ENCODE measurements at places on chromosomes 11 and 22.

GRCh38 chr22:47213571-47214230 lies 451.3 kb downstream of the TBC1D22A start:
- DNase-seq, result peak; percentile 10

DNA sequence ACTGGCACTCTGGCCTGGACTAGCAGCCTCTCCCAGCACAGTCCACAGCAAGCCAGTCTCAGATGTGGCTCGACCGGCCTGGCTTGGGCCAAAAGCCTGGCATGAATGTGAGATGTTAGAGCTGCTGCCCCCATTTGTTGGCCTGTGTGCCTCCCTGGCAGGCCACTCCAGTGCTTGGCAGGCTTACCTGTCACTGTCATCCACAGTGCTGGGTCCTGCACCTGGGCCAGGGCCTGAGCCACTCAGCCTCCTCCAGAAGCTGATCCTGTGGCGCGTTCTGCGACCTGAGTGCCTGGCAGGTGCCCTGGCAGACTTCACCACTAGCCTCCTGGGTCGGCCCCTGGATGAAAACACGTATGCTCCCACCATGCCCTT lies 36.1 kb downstream of the RRP8 start:
- no peak for DNase-seq

GRCh38 chr11:73143126-73143838 lies 1.2 kb upstream of the FCHSD2 start:
- DNase-seq, result no peak

DNA sequence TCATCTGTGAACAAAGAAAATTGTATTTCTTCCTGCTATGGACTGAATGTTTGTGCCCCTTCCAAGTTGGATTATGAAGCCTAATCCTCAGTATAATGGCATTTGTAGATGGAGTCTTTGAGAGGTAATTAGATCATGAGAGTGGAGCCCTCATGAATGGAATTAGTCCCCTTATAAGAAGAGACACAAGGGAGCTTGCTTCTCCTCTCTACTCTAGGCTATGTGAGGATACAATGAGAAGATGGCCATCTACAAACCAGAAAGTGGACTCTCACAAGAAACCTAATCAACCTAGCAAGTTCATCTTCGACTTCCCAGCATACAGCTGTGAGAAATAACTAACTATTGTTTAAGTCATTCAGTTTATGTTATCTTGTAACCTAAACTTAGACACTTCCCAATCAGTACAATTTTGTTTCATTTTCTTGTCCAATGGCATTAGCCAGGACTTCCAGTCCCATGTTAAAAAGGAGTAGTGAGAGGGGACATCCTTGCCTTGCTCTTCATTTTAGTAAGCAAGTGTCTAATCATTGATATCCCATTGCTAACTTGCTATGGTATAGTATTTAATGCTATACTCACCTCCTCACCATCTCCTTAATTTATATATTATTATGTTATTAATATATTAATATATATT lies 45.7 kb downstream of the PDGFD start:
- no peak for DNase-seq

GRCh38 chr22:37740455-37741311 lies 43.8 kb downstream of the TRIOBP start:
- DNase-seq, result no peak

DNA sequence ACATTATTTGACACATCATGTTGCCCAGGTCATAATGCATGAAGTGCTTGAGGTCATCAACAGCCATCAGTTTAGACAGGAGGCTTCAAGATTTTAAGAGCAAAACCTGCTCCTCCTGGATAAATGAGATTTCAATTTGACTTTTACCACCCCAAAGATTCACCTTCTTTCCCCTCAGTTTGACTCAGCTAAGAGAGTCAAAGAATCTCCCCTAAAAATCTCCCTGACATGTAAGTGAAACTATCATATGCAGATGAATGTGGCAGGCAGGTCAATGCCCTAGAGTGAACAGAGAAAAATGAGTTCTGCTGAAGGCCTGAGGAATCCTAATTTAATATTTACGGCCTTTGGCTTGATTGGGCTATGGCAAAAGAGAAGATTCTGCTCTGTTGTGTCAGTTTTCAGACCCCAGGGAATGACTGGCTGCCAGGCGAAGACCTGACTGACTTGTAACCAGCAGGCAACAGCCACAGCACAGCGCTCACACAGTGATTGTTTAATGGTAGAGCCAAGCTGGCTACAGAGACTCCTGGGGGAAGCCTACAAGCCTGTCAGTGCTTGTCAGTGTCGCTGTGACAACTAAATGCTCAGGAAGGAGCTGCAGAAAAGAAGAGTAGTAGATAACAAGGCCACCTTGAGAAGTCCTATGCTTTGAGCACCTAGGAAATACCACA lies 491.2 kb upstream of the LRRC4C start:
- no peak for DNase-seq

DNA sequence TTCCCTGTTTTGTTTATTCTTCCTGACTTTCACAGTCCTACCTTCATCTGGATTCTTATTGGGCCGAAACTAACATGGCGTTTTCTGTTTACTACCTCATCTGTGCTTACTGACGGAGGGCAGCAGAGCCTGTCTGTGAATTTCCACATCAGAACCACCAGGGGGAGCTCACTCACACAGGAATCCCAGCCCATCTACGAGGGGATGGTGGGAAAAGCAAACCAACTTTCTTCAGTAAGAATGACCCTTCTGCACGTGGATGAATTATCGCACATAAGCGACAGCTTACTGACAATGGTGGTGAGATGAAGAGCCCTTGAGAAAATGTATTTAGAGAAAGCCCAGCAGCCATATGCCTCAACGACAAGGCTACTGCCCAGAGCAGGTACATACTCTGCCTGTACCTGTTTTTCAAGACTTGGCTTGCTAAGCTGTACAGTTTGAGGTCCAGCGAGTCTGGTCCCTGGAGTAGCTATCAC lies 42.5 kb downstream of the LARGE2 start:
- DNase-seq, result peak; percentile 10

DNA sequence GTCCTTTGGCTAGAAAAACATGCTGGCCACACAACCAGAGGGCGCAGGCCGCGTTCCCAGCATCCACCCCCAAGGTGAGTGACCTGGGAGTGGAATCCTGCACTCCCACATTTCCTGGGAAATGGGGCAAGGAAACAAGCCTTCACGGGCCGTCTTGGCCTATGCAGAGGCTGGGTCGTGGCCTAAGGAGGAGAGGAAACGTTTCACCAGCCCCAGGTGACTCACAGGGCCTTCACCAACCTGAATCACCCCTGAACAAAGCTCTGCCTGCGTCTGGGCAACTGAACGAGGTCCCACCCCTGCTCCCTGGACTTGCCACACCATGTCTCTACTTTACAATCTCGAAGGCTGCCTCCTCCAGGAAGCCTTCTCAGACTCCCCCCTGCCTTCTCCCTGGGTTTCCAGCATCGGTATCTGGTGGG lies 13.2 kb downstream of the MYH9 start:
- peak; percentile 25 for DNase-seq

- no peak for DNase-seq
These were observed 74.7 kb upstream of the B3GAT1 start for GRCh38 chr11:134486704-134487103.

GRCh38 chr11:44029977-44030911 lies 17.5 kb upstream of the ACCSL start:
- DNase-seq, result no peak

DNA sequence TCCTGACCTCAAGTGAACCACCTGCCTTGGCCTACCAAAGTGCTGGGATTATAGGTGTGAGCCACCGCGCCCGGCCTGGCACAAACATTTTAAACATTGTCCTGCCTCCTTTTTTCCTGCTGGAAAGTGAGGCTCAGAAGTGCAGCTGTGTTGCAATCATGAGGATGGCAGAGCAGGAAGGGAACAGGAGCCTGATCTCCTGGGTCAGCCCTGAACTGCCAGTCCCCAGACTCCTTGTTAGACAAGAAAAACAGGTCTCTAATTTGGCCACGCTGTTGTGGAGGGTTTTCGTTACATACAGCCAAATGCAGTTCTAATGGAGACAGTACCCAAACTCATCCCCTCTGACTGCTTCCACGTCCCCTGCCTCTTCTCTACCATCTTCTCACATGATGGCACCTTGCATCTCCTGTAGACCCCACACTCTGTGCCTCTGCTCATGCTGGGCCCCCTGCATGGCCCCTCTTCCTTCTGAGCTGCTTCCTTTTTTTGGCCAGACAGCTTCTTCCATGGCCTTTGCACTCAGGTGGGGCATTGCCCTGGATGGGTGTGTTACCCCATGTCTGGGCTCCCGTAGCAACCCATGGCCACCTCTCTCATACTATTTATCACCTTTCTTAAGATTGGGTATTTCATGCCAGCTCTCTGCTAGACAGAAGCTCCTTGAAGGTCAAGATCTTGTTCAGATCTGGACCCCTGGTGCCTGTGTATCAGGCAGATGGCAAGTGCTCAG lies 227.1 kb downstream of the CEP164 start:
- no peak for DNase-seq

- DNase-seq, result no peak
These were observed 2.9 kb downstream of the PGR start for GRCh38 chr11:101126551-101127196.

Measured in activated CD4-positive, CD25-positive, alpha-beta regulatory T cell (primary cell).